ENCODE measurements at places on chromosomes 7 and 10.

DNA sequence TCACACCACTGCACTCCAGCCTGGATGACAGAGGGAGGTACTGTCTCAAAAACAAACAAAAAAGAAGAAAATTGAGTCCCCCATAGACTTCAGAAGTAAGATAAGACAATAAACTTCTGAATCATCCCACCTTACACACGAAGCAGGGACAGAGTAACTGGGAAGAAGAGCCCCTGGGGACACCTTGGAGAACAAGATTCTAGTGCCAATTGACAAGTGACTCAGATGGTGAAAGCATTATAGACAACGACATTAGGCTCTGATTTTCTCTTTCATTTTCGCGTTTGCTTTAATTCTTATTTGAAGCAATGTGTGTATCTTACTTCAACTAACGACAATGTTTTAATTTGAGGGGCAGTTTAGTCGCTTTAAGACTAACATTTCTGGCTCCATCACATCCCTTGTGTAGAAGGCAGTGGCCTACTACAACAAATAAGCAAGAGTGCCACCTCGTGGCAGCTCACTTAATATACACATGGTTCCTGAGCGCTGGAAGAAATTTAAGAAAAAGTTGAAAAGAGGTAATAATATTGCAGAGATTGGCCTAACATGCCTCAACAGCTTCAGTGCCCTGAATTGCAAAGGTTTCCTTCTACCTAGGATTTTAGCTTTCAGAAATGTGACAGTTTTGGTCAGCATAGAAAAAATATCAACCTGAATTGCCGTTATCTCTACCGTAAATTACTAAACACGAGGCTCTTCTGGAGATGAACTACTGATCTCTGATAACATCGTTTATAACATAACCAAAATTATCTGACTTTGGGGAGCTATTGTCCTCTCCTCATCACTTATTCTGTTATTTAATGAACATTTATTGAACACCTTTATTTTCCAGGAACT is 36.7 kb downstream of the ASNS start:
- DNase-seq, result peak; percentile 32

- no peak for DNase-seq
Measured at GRCh38 chr7:1725199-1725690, 55.2 kb downstream of the ELFN1 start.

DNA sequence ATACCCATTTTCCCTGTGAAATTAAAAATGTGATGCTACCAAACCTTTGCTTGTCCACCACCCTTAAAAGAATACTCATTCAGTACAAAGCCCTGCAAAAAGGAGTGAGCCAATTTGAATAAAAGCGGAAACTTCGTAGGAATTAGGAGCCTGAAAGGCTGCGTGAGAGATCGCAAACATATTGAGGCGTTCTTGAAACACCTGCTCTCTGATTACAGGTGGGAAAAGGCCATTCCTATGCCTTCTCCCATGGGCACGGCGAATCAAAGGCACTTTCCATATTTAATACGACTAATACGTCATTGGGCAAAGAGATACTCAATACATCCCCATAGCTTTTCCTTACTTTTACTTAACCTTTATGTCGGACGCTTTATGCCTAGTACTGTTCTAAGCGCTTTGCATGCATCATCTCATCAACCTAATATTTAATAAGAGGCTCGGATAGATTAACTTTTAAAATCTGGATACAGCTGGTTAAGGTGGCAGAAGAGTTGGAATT is 30.9 kb upstream of the KMT2E start:
- no peak for DNase-seq

- DNase-seq, result no peak
Measured at GRCh38 chr10:116452338-116452720, 24.7 kb downstream of the PNLIPRP3 start.

DNA sequence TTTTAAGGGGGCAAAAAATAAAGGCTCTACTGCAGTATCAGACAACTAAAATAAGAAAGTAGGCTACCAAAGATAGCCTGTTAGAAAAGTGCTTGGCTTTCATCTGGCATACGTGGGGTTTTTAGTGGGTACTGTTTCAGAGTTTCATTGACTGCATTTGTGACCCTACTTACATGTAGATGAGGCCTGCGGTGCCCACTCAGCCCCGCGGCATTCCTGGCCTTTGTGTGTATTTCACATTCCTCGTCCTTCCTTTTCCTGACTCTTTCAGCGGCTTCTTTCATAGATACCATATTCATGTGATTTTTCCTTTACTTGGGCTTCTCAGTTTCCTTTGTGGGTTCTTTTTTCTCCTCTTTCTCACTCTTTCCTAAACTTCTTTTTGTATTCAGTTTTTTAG is 50.7 kb downstream of the UBE3C start:
- no peak for DNase-seq

- no peak for DNase-seq
Measured at GRCh38 chr7:120097020-120097419, 176.0 kb upstream of the KCND2 start.

- DNase-seq, result no peak
Measured at GRCh38 chr7:37815671-37816371, 32.6 kb upstream of the NME8 start.

DNA sequence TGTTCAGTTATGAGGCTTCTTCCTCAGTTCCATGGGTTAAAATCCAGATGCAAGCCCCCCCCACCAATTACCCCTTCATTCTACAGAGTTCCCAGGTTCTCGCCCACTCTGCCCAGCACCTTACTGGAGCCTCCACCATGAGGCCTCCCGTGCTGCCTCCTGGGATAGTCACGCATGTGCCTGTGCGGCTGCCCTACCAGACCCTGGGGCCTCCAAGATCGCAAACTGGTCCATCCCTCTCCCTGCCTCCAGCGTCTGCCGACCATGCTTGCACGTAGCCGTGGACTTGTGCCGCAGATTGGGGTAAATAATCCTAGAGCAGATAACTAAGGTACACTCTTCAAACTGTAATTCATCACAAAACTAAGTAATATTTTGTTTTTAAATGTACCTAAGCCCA is 611.2 kb downstream of the PTPRN2 start:
- no peak for DNase-seq

- no peak for DNase-seq
Measured at GRCh38 chr10:22479419-22479818, 134.1 kb downstream of the SPAG6 start.

- no peak for DNase-seq
Measured at GRCh38 chr10:621513-621912, 68.0 kb downstream of the DIP2C start.

DNA sequence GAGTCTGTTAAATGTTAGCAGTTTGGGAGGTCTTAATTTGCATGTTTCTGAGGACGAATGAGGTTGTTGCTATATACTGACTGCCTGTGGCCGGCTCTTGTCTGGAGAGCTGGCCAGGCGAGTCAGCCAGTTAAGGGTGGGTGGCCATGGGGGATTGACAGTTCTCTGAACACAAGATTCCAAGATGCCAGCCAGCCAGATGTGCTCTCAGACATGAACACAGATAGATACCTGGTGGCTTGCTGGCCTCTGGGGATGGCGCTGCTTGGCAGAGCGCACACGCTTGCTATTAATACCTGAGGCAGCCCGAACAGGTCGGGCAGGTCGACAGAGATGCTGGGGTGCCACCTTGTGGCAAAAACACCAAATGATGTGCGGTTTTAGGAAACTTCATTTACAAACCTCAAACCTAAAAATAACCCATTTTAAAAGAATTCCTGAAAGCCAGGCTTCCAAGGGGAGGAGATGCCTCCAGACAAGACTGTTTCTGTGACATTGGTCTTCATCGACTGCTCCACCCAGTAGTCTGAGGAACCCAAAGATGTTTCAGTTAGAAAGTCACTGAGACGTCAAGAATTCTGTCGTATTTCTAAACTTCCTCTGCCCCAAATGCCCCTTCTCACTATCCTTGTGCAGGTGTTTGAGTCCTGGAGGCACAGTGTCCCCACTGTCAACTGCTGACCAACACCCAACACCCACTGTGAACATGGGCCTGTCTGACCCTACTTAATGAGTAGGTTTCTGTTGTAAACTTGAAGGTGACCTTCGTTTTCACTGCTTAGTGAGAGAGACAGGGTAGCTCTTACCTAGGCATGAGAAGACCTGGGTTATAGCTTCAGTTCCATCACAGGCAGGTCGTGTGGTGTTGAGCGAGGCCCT is 123.4 kb downstream of the NT5C2 start:
- peak; percentile 55 for DNase-seq

DNA sequence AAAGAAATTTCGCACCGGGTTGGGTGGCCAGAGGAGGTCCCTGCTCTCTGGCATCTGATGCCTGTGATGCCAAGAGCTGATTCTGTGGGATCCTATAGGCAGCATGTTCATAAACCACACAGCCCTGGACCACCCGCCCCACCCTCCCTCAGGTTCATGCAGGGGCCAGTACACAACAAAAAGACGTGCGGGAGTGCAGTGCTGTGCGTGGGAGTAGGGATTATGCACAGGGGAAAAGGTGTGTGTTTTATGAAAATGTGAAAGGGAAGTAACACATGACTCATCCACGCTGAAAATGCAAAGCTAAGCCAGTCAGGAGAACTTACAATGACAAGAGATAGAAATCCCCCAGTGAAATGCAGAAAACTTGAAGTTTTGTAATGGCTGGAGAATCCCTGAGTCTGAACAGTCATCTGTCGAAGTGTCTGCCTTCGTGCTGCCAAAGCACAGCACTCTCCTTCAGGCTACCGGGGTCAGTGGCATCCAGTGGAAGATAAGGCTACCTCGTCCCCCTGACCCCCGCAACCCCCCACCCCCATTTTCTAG is 1.1 kb downstream of the KIAA1217 start:
- DNase-seq, result no peak

- no peak for DNase-seq
Measured at GRCh38 chr7:133857376-133858119, 269.6 kb upstream of the LRGUK start.

All from activated T-cell treated with anti-CD3 and anti-CD28 coated beads for 4 hours (primary cell).